ENCODE measurements at places on chromosomes 11 and 22.

DNA sequence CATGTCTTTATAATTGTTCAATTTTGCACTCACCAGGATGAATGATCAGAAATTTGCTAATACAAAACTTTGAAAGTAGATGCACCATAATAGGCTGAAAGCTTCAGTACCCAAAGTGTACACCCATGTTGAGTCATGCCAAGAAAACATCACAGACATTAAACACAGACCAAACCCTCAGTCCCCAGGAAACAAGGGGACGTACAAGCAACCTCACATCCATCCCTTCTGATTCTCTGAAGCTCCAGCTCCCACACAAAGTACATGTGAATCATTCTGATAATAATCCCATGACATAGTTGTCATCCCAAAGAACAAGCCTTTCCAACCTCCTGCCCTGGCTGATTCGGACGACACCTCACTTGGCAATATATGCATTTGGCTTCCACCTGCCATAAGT is 183.8 kb downstream of the SNX19 start:
- no peak for DNase-seq

DNA sequence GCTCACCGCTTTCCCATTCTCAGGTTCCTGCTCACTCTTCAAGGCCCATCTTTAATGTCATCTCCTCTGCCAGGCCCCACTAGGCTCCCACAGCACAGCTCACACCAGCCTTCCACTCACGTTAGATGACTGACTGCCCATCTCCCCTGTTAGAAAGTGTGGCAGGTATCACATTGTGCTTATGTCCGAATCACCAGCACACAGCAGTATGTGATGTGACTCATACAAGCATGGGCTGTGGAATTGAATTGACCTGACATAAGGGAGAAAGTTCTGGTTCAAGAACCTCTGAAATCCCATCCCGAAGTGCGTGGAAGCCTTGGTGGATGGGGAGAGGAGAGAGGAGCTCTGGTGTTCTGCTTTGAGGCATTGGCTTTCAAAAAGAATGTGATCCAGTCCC is 6.5 kb downstream of the VSTM5 start:
- no peak for DNase-seq

GRCh38 chr22:20203552-20204201 is 52.8 kb upstream of the CCDC188 start:
- no peak for DNase-seq

GRCh38 chr11:63023222-63023814 is 7.7 kb upstream of the SLC22A8 start:
- no peak for DNase-seq

- DNase-seq: no peak
Measured at GRCh38 chr11:109960831-109961230, 132.4 kb upstream of the ZC3H12C start.

DNA sequence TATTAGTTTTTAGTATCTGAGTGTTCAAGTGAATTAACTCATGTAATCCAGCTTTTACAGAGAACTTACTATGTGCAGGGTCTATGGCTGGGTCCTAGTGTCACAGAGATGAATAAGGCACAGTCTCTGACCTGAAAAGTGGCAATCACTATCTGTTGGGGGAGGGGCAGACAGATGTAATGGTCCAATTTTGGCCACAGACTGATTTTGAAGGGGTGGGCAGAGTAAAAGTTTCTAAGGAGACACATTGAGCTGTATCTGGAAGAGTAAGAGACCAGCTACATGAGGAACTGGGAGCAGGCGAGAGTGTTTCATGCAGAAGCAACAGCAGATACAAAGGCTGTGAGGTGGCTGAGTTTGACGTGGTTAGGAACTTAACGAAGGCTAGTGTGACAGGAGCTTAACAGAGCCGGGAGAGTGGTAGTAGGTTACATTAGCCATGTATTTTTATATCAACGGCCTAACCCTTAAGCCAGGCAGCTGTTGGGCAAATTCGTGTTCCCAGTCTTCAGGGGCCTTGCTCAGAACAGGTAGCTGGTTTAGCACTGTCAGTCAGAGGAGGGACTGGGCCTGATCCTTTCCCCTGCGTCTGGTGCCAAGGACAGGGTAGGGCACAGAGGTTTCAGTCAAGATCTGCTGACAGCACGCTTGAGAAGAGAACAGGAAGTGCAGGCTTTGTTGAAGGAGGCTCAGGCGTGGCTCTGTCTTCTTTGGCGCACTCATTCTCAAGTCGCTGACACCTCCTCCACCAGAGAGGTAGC is 1.4 kb upstream of the STIM1 start:
- peak; percentile 92 for DNase-seq

DNA sequence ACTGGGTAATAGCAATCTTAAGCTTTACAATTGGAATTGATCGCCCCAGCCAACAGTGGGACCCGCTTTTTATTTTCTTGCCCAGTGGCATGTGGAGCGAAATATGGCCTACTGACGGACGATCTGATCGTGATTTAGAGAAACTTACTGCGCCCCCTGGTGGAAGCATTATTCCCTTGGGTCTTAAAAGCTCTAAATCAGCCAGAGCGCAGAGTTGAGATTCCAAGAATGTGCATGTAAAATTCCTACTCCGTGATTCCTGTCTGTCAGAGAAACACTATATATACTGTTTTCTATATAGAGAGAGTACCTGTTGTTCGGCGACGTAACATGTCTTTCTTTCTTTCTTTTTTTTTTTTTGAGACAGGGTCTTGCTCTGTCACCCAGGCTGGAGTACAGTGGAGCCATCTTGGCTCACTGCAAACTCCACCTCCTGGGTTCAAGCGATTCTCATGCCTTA is 3.7 kb upstream of the DPF2 start:
- peak; percentile 94 for DNase-seq

GRCh38 chr22:46791201-46791731 is 28.8 kb downstream of the TBC1D22A start:
- DNase-seq: peak; percentile 92

GRCh38 chr22:46001426-46002106 is 24.6 kb upstream of the WNT7B start:
- no peak for DNase-seq

DNA sequence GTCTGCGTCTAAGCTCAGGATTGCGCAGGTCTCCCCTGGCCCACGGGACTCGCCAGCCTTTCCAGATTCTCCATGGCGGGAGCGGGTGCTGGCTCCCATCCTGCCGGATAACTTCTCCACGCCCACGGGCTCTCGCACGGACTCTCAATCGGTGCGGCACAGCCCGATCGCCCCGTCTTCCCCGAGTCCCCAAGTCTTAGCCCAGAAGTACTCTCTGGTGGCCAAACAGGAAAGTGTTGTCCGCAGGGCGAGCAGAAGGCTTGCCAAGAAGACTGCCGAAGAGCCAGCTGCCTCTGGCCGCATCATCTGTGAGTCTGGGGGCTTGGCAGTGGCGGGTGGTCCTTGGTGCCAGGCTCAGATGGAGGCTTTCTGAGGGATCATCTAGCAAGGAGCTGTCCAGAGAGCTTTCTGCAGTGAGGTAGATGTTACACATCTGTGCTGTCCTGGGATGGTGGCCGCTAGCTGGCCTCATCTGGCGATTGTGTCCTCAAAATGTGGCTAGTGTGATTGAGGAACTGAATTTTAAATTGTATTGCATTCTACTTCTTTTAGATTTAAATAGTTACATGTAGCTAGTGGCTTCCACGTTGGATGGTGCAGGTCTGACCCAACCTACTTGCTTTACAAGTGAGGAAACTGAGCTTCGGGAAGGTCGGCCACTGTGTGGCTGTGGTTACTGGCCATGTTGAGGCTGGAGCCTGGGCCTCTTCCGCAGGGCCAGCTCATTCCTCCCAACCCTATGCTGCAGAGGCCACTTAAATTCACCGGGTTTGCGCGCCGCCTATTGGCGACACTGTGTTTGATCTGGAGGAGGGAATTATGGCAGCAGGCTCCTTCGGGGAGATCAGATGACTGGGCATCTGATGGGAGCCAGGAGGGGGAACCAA is 6.7 kb downstream of the INCENP start:
- no peak for DNase-seq

Measured in activated CD4-positive, alpha-beta T cell treated with anti-CD3 and anti-CD28 coated beads, Interleukin-2, amount 10 ng/mL, durations not matched to agents 24 days and 14 days (primary cell).